Central memory CD4-positive, alpha-beta T cell (primary cell): ENCODE measurements at places on chromosomes 7 and 10.

GRCh38 chr7:88184848-88185304, 35.0 kb downstream of the SRI start:
- DNase-seq, result no peak

GRCh38 chr10:14653271-14654161, 121.2 kb downstream of the FAM107B start:
- DNase-seq, result peak; percentile 61

DNA sequence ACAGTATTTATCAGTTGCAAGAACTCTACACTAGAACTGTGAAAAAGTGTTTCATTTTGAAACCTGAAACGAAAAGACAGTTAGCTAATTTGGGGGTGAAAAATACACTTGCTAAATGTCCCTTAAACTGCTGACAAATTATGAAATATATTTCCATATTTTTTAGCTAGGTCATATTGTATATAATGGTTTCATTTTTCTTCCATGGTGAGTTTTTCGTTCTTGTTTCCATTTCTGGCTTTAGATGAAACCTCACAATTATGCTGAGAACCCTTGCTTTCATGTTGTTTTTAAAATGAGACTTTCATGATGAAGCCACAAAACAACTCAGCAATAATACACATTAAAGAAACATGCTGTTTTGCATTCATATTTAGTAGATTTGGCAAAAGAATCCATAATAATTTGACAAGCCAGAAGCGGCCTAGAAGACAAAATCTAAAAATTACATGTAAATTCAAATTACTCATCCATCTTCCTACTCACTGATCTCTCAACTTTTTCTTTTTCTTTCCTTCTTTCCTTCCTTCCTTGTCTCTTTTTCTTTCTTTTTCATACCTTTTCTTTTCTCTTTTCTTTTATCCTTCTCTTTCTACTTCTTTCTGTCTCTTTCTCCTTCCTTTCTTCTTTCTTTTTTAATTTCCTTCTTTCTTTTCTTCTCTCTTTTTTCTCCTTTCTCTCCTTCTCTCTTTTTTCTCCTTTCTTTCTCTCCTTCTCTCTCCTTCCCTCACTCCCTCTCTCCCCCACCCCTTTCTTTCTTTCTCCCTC, 46.5 kb upstream of the ITGB8 start:
- DNase-seq, result no peak

GRCh38 chr10:119129721-119130120, 25.8 kb downstream of the DENND10 start:
- DNase-seq, result no peak

- DNase-seq, result no peak
Measured at GRCh38 chr7:336810-337566, 47.0 kb downstream of the FOXL3 start.

DNA sequence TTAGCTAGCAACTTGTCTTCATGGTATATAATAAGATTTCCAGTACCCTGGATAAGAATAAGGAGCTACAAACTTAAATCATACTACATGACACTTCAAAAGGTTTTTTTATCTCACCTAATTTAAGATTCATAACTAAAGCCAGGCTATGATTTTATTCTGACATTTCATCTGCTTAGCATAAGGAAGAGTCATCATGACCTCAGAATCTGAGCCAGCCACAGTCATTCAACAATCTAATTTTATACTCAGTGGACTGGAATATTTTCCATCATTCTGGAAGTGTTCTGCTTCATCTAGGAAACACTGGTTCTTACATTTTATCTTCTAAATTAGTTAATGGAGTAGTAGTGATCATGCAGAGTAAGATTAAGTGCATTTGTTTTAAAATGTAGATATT, 102.1 kb upstream of the KCND2 start:
- no peak for DNase-seq
